ENCODE measurements at places on chromosomes 7 and 10.

DNA sequence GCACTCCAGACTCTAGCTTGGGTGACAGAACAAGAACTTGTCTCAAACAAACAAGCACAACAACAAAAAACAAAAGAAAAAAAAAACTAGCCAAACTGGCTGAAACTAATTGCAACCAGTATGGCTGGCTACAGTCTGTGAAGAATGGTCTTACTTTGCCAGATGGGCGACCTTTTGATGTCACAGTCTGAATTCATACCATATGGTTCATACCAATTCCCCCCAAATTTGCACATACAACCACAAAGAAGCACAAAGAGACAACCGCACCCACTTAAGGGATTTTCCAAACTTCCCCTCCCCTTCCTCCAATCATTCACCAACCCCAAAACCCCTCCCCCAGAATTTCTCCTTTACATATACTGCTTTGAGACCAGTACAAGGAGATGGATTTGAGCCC is 114.2 kb downstream of the SPAG6 start:
- no peak for DNase-seq

DNA sequence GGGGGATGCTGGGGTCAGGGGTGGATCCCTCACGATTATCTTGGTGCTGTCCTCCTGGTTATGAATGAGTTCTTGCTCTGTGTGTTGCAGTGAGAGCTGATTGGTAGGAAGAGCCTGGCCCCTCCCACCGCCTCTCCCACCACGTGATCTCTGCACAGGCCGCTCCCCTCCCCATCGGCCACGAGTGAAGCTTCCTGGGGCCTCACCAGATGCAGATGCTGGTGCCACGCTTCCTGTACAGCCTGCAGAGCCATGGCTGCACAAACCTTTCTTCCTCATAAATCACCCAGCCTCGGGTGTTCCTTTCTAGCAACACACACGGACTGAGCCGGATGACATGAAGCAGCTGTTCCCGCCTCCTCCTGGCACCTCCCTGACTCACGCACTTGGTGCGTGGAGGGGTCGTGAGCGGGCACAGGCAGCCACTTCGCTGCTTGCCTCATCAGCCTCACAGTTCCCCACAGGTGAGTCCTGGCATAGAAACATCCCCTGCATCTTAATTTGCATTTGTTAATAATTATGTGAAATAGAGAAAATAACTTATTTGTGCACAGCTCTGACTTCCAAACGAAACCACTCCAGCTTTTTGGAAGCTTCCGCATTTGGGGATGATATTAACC is 210.8 kb downstream of the ADARB2 start:
- no peak for DNase-seq

DNA sequence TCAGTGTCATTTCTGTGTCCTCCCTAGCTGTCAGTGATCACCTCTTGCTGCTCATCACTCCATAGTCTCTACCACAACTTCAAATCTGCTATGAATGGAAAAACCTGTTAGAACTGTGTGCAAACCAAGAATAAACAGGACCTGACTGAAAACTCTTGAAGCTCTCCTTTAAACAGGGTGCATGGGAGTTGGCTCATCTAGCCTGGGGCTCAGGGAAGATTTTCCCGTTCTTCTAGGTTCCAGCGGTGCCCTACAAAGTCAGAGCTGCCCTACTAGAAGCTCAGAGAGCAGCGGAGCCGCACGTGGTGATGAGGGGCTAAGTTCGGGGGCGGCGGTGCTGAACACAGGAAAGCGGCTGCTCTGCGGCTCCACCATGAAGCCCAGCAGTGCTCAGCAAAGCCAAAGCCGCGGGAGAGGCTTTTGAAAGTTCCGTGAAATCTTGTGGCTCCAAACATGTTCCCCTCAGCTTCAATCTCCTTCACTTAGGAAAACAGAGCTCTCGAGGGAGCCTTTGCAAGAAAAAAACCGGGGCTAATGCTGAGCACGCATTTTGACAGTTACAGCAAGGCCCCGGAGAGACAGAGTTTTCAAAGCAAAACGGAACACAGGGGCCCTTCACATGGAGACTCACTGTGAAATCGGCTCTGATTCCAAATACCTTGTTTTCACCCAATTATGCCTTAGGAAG is 30.5 kb downstream of the RGS10 start:
- no peak for DNase-seq

DNA sequence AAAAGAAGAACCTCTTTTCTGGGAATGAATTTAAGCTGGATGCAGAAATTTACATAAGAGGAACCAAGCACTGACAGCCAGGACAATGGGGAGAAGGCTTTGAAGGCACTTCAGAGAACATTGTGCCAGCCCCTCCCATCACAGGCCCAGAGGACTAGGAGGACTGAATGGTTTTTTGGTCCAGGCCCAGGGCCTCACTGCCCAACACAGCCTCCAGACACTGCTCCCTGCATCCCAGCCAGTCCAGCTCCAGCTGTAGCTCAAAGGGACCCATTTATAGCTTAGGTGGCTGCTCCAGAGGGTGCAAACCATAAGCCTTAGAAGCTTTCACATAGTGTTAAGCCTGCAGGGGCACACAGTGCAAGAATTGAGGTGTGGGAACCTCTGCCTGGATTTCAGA is 142.1 kb downstream of the DPY19L1 start:
- no peak for DNase-seq

DNA sequence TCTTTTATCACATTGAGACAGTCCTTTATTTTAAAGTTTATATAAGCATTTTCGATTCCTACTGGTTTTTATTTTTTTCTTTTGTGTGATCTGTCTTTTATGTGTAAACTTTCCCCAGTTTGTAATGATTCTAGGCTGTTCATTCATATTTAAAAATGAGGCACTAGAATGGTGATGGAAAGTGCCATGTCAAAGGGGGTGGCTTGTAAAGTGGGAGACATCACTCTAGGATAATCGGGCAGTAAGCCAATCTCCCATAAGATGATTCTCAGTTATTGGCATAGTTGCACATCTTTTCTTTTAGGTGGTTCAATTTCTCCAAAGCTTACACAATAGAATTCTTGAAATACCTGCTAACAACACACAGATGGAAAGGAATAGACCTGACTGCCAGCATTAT is 90.4 kb downstream of the ABCA13 start:
- DNase-seq: no peak

- no peak for DNase-seq
Measured at GRCh38 chr7:83210479-83210878, 47.8 kb upstream of the PCLO start.

- DNase-seq: no peak
Measured at GRCh38 chr10:96017191-96017687, 26.1 kb upstream of the CCNJ start.
